ENCODE measurements at places on chromosomes 12 and 14.

DNA sequence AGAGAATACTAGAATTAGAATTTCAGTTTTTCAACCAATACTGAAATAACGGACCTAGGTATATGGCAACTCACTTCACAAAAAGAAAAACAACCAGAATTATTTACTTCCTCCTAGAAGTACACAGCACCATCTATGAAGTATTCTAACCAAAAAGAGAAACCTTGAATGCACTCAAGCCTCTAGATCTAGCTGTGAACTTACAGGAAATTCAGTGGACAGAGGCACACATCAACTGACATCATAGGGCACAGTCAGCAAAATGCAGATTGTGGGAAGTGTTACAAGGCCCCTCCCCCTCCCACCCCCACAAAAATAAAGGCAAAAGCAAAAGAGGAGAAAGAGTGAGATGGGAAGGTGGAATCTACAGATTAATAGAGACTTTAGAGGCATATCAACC, 102.4 kb downstream of the TMTC1 start:
- no peak for DNase-seq

DNA sequence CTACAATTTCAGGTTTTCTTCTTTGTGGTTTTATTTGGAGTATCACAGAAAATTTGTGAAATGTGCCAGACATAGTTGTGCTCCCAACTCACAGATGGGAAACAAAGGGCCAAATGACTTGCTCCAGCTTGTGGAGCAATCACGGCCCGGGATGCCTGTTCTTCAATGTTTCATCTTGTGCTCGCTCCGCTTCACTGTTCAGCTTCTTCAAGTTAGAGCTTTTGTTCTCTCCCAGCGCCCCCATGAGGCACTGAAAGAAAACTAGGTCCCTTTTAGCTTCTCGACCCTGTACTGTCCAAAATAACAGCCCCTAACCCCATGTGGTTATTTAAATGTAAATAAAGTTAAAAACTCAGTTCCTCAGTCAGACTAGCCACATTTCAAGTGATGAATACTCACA, 187.9 kb upstream of the STXBP6 start:
- peak; percentile 2 for DNase-seq

DNA sequence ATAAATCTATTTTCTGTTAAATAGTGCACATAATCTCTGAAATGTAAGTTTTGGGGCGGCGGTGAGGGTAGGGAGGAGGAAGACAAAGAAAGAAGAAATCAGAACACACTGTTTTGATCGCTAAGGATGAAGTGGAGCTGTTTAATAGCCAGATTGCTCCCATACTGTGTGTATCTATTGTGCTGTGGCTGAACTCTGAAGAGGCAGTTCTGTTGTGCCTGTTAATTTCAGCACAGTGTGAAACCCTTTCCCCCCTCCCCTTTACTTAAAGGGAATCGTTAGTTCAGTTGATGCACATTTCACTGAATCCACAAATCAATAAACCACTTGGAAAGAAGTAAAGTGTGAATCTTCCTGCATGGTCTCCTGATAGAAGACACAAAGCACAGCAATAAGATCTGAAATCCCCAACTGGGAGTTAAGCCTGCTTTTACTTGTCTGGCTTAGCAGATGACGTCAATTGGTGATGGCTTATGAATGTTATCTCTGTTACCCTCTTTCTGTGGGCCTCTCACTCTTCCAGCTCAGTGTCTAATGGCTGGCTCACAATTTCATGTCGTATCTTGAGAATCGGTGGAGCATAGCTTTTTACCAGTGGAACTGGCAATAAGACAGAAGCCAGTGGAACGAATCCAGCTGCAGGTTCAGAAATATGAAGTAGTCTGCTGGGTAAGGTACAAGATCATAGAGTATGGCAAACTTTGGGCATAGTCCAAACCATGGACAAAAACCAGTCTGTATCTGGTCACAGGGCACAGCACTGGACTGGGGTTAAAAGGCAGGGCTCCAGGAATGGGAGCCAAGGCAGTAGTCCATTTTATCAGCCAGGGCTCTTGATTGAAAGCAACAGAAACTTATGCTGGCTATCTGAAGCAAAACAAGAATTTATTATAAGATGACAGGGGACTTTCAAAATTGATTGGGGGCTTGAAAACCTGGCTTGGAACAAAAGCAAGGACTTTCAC, 413.5 kb upstream of the SEL1L start:
- DNase-seq: no peak

- peak; percentile 50 for DNase-seq
These were observed 1.2 kb upstream of the SCAF11 start for GRCh38 chr12:45991284-45992249.

- DNase-seq: peak; percentile 83
These were observed 29.7 kb downstream of the CLEC1A start for GRCh38 chr12:10069099-10069498.
